ENCODE measurements at places on chromosomes 3 and 15.

- no peak for DNase-seq
These were observed 70.0 kb downstream of the SETD5 start for GRCh38 chr3:9467451-9467850.

GRCh38 chr3:170772175-170772574 lies 97.8 kb downstream of the RPL22L1 start:
- DNase-seq = no peak

GRCh38 chr3:140053794-140054193 lies 118.8 kb downstream of the CLSTN2 start:
- no peak for DNase-seq

- DNase-seq = no peak
These were observed 7.4 kb upstream of the SLC33A1 start for GRCh38 chr3:155861476-155862183.

GRCh38 chr15:79071901-79072300 lies 18.7 kb downstream of the RASGRF1 start:
- no peak for DNase-seq

GRCh38 chr3:11807686-11808085 lies 39.0 kb downstream of the TAMM41 start:
- DNase-seq = no peak

GRCh38 chr3:169071003-169071402 lies 592.5 kb downstream of the MECOM start:
- no peak for DNase-seq

DNA sequence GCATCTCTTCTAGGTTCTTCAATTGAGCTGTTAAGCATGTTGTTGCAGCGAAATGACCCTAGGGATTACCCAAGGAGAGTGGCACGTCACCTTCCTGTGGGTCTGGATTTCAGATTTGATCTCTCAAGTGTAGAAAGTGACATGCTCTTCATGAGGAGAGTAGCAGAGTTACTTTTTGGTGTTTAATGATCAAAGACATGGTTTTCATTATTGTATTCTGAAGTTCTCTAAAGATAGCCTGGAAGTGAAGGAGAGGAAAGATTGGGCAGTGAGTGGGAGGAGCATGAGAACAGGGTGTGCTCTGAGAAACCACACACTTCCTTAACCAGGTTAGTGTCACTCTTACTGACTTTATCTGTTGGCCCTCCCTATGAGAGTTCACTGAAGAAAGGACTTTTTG lies 153.6 kb downstream of the AKAP13 start:
- no peak for DNase-seq

DNA sequence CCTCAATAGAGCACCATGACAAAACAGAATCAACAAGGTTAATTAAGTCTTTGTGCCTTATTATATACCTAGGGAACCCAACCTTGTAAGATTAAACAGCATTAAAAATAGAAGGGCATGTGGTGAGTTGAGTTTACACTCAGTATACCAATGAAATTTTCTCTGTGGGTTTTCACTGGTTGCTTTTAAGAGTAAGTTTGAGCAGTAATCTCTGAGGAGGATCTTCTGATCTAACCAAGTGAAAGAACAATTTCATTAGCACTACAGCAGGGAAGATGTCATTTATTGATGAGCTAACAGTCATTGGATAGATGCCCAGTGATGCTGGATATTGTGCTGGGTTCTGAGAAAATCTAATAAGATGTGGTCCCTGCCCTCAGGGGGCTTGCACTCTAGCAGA lies 26.9 kb upstream of the AKAP13 start:
- no peak for DNase-seq

GRCh38 chr3:56780936-56781335 lies 20.8 kb downstream of the ARHGEF3 start:
- DNase-seq = no peak

DNA sequence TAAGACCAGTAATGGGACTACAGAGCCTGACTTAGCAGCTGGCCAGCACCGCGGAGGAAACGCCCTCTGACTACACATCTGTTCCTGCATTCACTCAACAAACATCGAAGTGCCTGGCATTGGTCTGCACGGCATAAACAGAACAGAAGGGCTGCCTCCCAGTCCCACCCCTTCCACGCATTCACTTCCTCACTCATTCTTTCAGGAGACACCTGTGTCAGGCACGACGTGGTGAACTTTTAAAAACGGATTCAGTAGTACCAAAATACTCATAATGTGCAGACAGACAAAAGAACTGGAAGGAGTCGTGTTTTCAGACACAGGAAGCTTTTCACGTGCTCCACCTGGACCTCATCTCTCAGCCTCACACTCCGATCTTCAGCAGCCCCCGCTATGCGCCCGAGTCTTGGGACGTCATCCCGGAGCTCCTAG lies 123.3 kb downstream of the XXYLT1 start:
- DNase-seq = no peak

GRCh38 chr15:76986743-76987142 lies 8.2 kb upstream of the PSTPIP1 start:
- DNase-seq = no peak

DNA sequence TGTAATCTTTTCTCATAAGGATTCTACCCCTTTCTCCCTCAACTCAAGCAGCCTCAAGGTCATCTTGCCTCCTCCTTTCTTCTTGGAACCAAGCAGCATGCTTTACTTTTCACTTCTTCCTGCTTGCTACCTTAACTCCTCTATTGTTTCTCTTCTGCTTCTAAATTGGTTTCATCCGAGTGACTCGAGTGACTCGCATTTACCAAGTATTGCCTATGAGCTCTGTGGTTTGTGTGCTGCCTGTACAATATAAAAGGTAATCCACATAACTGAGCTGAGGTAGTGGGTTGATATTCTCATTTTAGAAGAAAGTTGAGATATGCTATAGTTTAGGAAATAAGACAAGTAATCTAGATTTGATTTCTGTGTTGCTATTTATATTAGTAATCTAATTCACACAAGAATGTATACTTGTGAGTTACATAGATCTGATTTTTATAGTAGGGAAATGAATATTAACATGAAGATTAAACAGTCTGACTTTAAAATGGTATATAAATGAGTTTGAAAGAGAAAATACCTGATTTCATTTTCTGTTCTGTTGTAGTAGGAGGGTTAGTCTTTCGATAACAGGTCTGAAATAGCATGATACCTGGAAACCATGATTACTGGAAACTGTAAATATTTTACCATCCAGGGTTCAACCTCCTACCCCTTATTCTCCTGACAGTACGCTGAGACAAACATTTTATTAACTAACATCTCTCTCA lies 5.5 kb downstream of the HHLA2 start:
- no peak for DNase-seq

DNA sequence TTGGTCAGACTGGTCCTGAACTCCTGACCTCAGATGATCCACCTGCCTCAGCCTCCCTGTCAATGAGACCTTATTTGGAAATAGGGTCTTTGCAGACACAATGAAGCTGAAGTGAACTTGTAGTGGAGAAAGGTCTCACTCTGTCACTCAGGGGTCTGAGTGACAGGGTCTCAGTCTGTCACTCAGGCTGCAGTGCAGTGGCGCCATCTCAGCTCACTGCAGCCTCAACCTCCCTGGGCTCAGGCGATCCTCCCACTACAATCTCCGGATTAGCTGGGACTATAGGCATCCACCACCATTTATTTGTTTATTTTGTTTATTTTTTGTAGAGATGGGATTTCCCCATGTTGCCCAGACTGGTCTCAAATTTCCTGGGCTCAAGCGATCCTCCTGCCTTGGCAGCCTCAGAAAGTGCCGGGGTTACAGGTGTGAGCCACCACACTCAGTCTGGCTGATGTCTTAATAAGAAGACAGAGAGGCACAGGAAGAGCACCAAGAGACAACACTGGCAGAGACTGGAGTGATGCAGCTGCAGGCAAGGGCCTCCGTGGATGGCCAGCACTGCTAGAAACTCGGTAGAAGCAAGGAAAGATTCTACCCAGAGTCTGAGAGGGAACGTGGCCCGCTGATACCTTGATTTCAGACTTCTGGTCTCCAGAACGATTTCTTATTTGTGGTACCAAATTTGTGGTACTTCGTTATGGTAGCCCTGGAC lies 26.2 kb upstream of the RAF1 start:
- no peak for DNase-seq

GRCh38 chr15:69538379-69538778 lies 85.8 kb downstream of the RPLP1 start:
- DNase-seq = no peak

DNA sequence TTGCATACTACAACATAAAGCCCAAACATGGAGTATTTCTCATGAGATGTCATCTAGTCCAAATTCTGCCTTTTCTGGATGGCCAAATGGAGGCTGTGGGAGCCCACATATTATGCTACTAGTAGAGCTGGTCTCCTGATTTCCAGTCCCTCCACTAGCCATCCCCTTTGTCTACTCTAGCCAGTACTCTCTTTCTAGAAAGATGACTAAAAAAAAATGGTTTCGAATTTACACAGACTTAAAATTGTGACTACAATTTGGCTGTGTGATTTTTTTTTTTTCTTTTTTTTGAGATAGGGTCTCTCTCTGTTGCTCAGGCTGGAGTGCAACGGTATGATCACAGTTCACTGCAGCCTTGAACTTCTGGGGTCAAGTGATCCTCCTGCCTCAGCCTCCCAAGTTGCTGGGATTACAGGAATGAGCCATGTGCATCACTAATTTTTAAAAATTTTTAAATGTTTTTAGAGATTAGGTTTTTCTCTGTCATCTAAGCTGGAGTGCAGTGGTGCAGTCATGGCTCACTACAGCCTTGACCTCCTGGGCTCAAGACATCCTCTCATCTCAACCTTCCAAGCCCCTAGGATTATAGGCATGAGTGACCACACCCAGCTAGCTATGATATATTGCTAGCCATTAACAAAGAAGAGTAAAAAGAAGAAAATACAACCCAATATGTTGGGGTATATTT lies 273.9 kb downstream of the ADAMTSL3 start:
- no peak for DNase-seq

- no peak for DNase-seq
These were observed 2.9 kb downstream of the PLXND1 start for GRCh38 chr3:129603561-129603942.

DNA sequence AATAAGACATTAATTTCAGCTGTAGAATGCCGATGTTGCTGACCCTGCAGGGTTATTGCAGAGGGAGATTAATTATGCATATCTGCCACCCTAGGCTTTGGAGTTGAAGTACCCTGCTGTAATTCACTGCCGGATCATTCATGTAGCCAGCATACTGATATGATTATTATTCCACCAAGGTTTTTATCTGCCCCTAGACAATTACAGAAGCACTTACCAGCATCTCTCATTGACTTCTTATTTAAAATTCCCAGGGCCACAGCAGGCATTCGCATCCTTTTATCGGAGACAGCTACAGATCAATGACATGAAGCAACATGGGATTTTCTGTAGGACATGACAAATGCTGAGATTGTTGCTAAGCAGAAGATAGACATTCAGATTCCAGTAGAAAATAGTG lies 31.3 kb downstream of the IL1RAP start:
- DNase-seq = no peak

- DNase-seq = no peak
These were observed 65.4 kb upstream of the ZNF148 start for GRCh38 chr3:125440559-125440955.

DNA sequence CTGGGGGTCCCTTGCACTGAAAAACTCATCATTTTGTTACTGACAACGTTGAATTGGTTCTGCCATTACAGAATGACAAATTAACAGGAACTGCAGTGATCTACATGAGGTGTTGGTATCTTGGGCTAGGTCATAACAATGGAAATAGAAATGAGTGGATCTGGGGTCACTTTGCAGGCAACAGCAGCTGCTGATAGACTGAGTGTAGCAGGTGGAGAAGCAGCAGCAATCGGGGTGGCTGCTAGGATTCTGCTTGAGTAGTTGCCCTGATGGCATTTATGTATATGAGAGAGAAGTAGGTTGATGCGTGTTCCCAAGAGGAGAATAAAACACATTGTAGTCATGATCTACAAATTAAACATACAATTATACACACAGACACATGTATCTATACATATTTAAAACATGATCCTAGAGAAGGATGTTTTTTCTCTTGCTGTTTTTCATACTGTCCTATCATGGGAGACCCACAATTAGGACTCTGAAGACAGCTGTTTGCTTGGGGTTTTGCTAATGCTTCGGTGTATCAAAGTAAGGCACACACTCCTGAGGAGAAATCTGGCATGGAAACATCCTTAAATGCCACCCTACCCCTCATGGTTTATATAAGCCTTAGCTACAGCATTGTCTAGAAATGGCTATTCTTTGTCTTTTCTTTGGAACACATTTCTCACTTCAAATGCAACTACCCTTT lies 15.8 kb upstream of the THBS1 start:
- no peak for DNase-seq

DNA sequence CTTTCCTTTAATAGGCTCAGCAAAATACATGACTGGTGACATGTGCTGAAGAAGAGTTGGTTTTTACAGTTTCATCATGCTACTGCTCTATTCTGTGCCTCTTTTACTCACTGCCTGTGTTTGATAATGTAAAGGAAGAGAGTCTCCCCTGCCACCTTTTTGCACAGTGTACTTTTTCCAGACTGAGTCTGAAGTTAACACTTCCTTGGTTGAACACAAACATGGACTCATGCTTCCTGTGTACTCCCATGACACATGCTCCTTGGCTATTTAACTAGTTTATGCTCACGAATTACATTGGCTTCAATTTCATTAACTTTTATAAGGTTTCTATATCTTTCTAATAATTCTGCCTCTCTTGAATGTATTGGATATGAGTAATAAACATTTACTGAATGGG lies 396.1 kb downstream of the VGLL3 start:
- no peak for DNase-seq

GRCh38 chr3:196889844-196890708 lies 22.4 kb downstream of the SENP5 start:
- no peak for DNase-seq

- DNase-seq = no peak
These were observed 496.3 kb upstream of the CNTN3 start for GRCh38 chr3:75110741-75111140.

DNA sequence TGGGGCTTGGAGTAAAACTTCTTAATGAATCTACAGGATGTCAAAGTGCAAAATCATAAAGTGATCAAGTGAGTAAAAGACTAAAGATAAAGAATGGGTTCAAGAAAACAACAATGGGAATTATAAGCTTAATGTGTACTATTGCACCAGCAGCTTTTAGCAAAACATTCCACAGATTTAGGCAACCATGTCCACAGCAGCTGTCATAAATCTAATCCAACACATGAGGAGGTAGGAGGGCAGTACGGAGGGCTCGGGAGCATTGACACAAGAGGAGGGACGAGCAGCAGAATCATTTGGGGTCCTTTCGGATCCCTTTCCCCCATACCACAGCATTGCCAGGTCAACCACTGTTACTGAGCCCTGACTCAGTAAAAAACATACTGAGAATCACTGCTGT lies 464.3 kb upstream of the WNT5A start:
- no peak for DNase-seq

- DNase-seq = no peak
These were observed 498.4 kb upstream of the UBE2E2 start for GRCh38 chr3:22704571-22705354.
